ENCODE measurements at places on chromosomes 6 and 20. TPM values are rescaled to one million over a fixed set of nuclear protein-coding genes. Genes with fewer than 3 reads are reported as not detected.

Gene YWHAB
- total RNA-seq: 139 TPM

Gene TRAPPC3L
- 0.06 TPM for total RNA-seq

Gene ULBP1
- not detected for total RNA-seq

Gene MAP7
- total RNA-seq: 2.1 TPM

Gene LRRC73
- total RNA-seq: 0.07 TPM

Gene FAM217A
- total RNA-seq: not detected

Gene SEMG1
- total RNA-seq: not detected

Gene MAK
- total RNA-seq: not detected

Gene TNXB
- 0.10 TPM for total RNA-seq

Gene GPR63
- 1.3 TPM for total RNA-seq

Gene SLC26A8
- 0.26 TPM for total RNA-seq

Gene FAXC
- 5.9 TPM for total RNA-seq

Gene C6orf15
- not detected for total RNA-seq

Gene F13A1
- total RNA-seq: not detected

Gene ZSCAN26
- total RNA-seq: 14.5 TPM

Gene SERPINB1
- total RNA-seq: 1.4 TPM

Gene ESR1
- 0.03 TPM for total RNA-seq

Gene MUC22
- total RNA-seq: not detected

Gene DEFB124
- not detected for total RNA-seq

Gene CFB
- not detected for total RNA-seq

Gene RNF182
- total RNA-seq: 8.2 TPM

Gene ARMC12
- not detected for total RNA-seq

Gene ARFGEF3
- total RNA-seq: 4.1 TPM

Gene GABBR1
- total RNA-seq: 10.4 TPM

Gene BCAS4
- total RNA-seq: 24.6 TPM

Gene EFCAB8
- total RNA-seq: not detected

Gene MAPK13
- 0.60 TPM for total RNA-seq

Gene CAGE1
- 0.03 TPM for total RNA-seq

Gene ADTRP
- total RNA-seq: 11.6 TPM

Gene LY86
- not detected for total RNA-seq

Gene ASF1A
- 29.3 TPM for total RNA-seq

Gene LY6G6F
- not detected for total RNA-seq

Gene DIDO1
- total RNA-seq: 25.9 TPM

Gene PMEPA1
- 6.3 TPM for total RNA-seq

Gene RIPOR3
- total RNA-seq: not detected

Gene SUMO4
- total RNA-seq: 0.27 TPM

Gene EPB41L2
- 32.5 TPM for total RNA-seq

Gene SLC22A3
- total RNA-seq: not detected

Gene MDFI
- 45.8 TPM for total RNA-seq

Gene CDSN
- not detected for total RNA-seq

Gene ZNF165
- total RNA-seq: 0.43 TPM

Gene SLC44A4
- not detected for total RNA-seq

Gene CST1
- not detected for total RNA-seq

Gene SLPI
- total RNA-seq: not detected

Gene CD24
- total RNA-seq: 1.6 TPM

Gene PRL
- not detected for total RNA-seq

Gene NMBR
- not detected for total RNA-seq

Gene BPIFB4
- not detected for total RNA-seq
